ENCODE measurements at places on chromosomes 3 and 15.

- no peak for DNase-seq
Measured at GRCh38 chr3:194382196-194382891, 12.8 kb upstream of the LRRC15 start.

DNA sequence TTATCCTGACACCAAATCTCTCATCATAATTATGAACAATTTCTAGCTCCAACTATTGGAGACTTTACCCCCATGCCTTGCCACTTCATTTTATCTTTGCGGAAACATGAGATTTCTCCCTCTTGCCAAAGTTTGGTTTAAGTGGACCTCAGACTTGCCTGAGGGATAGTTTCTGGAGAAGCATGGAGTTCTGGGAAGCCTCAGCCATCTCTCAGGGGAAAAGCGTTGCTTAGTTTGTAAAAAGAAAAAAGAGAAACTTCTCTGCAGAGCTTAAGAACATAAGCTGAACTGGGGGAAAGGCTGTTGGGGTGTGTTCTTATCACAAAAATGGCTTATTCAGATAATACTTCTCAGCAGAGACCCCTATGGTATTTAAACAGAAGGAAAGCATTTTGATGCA, 347.4 kb upstream of the ADAMTS9 start:
- DNase-seq = no peak

DNA sequence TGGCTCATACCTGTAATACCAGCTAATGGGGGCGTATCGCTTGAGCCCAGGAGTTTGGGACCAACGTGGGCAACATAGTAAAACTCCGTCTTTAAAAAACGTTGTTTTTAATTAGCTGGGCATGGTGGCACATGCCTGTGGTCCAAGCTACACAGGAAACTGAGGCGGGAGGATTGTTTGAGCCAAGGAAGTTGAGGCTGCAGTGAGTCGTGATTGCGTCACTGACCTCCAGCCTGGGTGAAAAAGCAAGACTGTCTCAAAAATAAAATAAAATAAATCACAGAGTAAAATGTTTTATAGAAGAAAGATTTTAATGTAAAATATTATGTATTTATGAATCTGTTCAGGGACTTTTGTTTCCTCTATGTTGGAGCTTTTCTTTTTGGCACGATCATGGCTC, 15.3 kb upstream of the STRIT1 start:
- no peak for DNase-seq

GRCh38 chr15:33492434-33493052, 181.8 kb downstream of the RYR3 start:
- no peak for DNase-seq

DNA sequence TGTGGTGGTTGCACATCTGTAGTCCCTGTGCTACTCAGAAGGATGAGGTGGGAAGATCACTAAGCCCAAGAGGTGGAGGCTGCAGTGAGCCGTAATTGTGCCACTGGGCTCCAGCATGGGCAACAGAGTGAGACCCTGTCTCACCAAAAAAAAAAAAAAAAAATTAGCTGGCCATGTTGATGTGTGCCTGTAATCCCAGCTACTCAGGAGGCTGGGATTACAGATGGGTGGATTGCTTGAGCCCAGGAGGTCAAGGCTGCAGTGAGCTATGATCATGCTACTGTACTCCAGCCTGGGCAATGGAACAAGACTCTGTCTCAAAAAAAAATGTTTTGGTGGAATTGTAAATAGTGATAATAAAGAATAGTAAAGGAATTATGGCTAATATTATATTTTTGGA, 9.9 kb downstream of the ATRIP start:
- no peak for DNase-seq

DNA sequence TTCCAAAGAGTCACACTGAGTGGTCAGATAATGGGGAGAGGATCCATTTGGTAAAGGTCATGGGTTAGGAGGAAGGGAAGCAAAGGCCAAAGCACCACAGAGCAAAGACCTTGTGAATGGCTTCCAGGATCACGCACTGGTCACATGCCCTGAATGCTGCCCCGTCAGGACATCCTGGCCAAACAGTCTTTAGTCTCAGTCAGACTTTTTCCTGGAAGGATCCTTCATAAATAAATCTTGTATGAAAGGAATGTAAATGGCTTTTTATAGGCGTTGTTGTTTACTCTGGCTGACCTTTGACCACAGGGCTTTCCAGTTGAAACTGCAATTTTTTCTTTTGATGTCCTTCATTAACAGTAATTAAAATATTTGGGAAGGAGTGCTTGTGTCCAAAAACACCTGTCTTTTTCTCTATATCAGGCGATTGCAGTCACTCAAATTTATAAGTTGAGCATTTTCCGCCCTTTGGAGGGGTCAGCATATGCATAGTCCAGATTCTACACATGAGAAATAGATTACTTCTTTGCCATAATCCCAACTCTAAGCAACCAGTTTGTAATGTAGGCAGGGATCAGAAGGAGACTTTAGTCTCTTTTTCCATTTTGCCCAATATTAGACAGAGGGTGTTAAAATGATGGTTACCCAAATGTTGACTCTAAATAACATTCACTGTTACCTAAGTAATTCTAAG, 48.4 kb downstream of the CHAC1 start:
- no peak for DNase-seq

GRCh38 chr3:125075738-125076137, 19.9 kb upstream of the HEG1 start:
- DNase-seq = no peak

GRCh38 chr15:36479200-36479896, 100.1 kb upstream of the CDIN1 start:
- DNase-seq = no peak
